ENCODE measurements at places on chromosomes 3 and 15. TPM values are rescaled to one million over a fixed set of nuclear protein-coding genes. Genes with fewer than 3 reads are reported as not detected.

- no peak for DNase-seq
Observed at GRCh38 chr3:61378311-61378710, 127.1 kb upstream of the FHIT start.

DNA sequence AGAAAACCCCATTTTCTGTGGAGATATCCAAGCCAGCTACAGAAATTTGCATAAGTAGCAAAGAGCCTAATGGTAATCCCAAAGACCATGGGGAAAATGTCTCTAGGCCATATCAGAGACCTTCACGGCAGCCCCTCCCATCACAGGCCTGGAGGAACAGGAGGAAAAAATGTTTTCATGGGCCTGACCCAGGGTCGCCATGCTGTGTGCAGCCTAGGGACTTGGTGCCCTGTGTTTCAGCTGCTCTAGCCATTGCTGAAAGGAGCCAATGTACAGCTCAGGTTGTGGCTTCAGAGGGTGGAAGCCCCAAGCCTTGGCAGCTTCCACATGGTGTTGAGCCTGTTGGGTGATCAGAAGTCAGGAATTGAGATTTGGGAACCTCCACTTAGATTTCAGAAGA, 1150.7 kb downstream of the OTOL1 start:
- DNase-seq: no peak

GRCh38 chr15:51108933-51109550, 14.3 kb upstream of the TNFAIP8L3 start:
- DNase-seq: no peak

DNA sequence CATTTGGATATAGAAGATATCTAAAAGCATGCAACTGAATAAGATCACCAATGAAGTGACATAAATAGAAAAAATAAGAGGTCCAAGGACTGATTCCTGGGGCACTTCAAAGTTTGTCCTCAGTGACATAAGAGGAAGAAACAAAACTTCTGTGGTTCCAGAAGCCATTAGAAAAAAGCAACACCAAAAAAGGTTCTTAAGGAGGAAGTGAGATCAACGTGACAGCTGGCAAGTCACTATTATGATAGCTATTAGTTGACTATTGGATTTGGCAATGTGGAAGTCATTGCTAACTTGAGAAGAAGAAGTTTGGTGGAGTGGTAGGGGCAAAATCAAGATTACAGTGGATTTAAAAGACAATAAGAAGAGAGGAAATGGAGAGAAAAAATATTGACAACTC, 1098.3 kb downstream of the NAALADL2 start:
- no peak for DNase-seq

GRCh38 chr15:90638963-90639362, 78.2 kb upstream of the BLM start:
- no peak for DNase-seq

DNA sequence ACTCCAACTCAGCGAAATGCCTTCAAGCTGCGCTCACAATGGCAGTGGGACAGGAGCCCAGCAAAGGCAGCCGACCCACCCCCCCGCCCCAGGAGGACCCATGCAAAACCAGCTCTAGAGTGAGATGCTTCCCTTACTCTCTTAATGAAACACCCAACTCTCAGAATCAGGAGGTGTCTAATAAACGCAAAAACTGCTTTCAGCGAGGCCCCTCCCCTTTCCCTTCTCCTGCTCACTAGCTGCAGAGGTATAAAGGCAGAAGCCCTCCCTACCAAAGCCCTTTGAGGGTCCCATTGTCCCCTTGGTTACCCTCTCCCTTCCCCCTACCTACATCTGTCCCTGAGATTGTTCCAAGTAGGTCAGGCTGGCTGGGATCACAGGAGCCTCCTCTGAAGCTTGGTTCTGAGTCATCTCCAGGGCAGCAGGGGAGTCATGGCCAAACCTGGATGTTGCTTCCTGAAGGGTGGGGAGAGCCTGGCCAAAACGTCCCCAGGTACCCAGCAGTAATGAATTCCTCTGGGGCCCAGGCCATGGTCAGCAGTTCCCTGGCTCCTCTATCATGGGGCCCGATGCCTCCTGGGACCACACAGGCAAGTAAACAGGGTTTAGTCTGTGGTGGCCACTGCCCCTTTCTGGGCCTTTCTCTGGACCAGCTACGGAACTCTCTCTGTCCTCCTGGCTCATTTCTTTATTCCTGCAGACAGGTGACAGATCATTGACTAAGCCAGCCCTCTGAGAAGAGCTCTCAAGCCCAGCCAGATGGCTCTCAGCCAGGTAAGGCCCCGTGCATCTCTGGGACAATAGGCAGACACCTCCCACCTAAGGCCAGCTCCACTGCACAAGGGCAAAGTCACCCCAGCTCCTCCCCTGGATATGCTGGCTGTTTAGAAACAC, 8.6 kb downstream of the KLHL25 start:
- no peak for DNase-seq

- no peak for DNase-seq
Observed at GRCh38 chr15:97410897-97411575, 549.5 kb upstream of the ARRDC4 start.

- no peak for DNase-seq
Observed at GRCh38 chr15:69579950-69580618, 127.5 kb downstream of the RPLP1 start.

Gene FBXL22
- not detected for total RNA-seq

Gene LYZL4
- total RNA-seq: not detected

DNA sequence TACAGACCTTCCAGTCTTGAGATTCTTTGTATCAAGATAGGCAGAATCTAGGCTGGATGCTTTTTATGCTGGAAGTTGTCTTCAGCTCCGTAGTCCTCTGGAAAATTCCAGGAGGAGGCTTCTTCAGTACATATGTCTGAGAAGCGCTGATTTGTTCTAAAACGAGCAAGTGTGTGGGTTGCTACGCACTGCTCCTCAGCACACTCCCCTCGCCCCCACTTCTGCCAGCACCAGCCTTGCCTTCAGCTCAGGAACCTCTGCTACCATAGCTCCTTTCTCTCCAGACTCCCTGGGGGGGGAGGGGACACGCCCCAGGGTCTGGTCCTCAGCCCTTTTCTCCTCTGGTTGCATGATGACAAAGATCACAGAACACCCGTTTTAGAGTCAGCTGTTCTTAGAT, 75.5 kb upstream of the TRA2B start:
- DNase-seq: no peak

DNA sequence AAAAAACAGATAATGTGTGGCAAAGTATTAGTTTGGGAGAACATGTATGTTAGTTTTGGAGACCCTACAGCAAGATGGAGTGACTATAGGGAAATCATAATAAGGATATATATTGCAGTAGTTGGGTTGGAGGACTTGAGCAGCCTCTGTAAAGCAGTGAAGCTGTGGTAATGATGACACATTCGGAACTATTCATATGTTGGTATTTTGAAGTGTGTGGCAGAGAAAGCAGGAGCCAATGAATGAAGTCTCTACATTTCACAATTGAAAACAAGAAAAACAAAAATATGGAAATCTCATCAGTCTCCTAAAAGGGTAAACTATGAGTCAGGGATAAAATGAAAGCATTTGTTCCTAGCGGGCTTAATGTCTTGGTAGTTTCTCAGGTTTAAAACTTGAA, 645.9 kb downstream of the OTOL1 start:
- DNase-seq: no peak

- DNase-seq: no peak
Observed at GRCh38 chr3:29557186-29557585, 276.3 kb downstream of the RBMS3 start.

DNA sequence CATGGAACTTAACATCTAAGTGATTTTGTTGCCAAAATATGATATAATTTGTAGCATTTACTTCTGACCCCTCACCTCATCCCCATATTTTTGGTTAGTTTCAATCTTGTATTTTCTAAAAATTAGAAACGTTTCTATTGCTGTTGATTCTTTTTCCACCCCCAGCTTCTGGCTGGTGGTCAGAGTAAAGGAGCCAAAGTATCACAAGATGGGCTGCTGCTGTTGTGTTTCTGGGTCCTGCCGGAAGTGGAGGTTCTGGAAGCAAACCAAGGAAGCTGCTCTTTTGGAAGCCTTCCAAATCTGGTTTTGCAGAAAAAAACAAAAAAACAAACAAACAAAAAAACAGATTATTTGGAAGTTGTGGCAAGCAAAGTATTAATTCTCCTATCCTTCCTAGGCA, 221.1 kb upstream of the P2RY1 start:
- no peak for DNase-seq

DNA sequence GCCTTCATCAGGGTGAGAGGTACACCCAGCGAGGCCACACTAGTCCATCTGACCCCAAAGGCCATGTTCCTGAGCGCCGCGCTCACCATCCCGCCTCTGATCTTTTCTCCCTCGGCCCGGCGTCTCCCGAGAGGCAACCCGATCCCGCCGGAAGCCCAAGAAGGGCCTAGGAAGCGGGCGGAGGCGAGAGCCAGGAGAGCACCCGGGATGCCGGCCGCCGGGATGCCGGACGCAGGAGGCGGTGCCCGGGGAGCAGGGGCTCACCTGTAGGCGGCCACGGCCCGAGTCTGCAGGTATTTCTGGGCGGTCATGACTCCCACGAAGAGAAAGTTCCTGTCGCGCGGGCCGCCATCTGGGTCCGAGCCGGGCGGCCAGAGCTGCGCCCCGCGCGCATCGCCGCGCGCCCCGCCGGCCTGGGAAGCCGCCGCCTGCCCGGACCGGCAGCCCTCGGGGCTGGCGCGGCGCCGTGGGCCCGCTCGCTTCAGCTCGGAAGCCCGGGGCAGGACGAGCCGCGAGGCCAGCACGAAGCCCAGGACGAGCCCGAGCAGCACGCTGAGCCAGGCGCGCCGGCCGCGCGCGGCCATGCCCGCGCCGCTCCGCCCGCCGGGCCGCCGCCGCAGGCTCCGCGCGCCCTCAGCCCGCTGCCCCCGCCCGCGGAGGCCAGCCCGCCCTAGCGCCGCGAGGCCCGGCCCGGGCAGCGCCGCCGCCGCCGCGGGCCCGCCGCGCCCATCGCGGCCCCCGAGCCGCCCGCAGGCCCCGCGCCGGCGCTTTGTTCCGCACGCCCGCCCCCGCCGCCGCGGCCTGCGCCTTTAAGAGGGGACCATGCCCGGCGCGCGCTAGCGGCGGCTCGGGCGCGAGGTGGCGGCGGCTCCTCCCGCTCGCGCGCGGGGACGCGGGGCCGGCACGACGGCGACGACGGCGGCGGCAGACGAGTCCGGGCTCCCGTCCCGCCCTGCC, 697 bp downstream of the CHSY1 start:
- no peak for DNase-seq

- no peak for DNase-seq
Observed at GRCh38 chr3:159859424-159859823, 129.2 kb upstream of the IL12A start.

- DNase-seq: no peak
Observed at GRCh38 chr3:188868803-188869202, 303.0 kb upstream of the TPRG1 start.

Gene AMIGO3
- total RNA-seq: 0.07 TPM

- DNase-seq: no peak
Observed at GRCh38 chr3:183698756-183699155, 1.2 kb downstream of the YEATS2 start.

DNA sequence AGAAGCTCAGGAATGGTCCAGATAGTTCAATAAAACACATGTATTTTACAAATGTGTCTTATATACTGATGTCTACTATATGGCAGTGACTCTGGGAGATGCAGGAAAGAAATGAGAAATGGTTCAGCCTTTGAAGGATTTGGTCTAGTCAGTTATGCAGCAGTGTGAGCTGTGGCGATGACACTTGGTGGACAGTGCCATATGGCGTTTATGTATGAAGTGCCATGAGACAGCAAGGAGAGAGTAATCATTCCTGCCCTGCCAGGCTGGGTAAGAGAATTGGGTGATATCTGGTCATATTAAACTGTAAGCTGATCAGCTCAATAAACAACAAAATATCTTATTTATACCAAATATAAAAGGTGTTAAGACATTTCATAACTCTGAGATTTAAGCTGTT, 47.6 kb upstream of the ANP32A start:
- DNase-seq: no peak

Gene RASGRP1
- 3.5 TPM for total RNA-seq

Gene CSTA
- total RNA-seq: not detected

- DNase-seq: no peak
Observed at GRCh38 chr15:65819563-65819960, 27.5 kb upstream of the DENND4A start.

Gene SLC22A14
- total RNA-seq: not detected

DNA sequence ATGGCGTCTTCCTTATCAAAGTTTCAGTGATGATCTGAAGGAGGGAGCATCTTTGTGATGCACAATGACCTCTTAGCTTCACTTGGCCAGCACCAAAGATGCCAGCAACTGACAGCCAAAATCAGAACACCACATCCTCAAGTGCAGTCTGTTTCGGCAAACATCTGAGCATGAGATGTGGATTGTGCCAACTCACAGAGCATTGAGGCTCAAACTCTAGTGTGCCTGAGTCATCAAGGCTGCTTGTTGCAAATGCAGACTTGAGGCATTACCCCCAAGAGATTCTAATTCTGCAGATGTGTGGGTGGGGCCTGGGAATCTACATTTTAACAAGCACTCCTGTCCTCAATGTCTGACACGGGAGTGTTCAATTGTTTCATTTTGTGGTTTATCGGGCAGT, 35.8 kb downstream of the ABHD5 start:
- DNase-seq: no peak

All from epithelial cell of proximal tubule (primary cell).